ENCODE measurements at places on chromosomes 12 and 14.
A peak's percentile ranks its signal among the peaks of the same experiment; 100 is the strongest.

GRCh38 chr12:334125-334524, 55.0 kb downstream of the KDM5A start:
- DNase-seq: no peak

GRCh38 chr12:1656902-1657301, 27.9 kb downstream of the WNT5B start:
- peak; percentile 19 for DNase-seq

- no peak for DNase-seq
These were observed 324.2 kb downstream of the ZFP36L1 start for GRCh38 chr14:68468437-68469207.

DNA sequence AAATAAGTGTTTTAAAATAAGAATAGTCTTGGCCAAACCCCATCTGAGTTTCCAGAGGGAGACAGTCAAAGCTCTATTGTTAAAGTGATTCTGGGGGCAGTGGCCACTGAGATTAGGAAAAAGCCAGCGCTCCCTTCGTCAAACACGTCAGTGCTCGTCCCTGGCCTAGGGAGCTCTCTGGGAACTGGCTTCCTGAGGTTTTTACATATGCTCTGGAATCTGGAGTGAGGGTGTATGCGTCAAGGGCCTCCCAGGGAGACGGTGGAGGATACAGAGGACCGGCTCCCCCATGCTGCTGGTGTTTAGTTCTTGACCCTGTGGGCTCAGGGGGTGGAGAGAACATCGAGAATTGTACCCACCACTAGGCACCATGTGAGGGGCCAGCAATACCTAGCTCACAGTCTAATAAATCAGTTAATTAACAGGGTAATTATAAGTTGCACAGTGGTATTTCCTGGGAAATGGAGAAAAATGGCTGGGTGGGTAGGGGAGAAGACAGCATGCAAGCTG, 87.0 kb downstream of the SLC25A47 start:
- peak; percentile 74 for DNase-seq

DNA sequence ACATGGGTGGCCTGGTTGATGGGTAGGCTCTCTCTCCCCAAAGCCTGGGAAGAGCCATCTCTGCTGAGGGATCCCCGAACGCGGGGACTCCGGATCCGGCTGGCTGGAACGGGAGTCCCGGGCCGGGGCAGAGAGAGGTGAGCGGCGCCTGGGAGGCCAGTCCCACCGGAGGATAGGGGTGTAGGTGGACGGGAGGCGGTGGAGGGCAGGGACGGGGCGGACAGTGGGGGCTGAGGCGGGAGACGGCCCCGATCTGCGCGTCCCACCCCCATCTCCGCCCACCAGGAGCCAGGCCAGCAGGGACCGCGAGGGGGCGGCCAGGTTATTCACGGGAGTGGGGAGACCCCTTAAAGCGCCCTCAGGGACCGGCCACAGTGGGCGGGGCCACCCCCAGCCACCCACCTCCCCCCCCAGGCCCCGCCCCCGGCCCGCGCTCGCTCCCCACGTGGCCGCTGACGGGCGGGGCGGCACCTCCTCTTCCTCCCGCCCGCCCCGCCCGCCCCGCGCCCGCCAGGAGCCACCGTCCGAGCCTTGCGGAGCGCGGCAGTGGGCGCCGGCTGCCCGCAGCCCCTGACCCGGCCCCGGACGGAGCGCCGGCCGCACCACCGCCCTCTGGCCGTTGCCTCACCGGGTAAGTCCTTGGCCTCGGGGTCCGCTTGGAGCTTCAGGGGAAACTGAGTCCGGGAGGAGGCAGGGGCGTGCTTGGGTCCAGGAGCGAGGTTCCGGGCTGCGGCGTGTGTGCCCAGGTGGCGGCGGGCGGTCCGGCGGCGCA, at the start of gene INF2:
Gene INF2 (plus strand): TSS at position 510 of the 772 bp plus-strand sequence. CDS start 11,748 bp downstream, outside the sequence.
- peak; percentile 99 for DNase-seq

DNA sequence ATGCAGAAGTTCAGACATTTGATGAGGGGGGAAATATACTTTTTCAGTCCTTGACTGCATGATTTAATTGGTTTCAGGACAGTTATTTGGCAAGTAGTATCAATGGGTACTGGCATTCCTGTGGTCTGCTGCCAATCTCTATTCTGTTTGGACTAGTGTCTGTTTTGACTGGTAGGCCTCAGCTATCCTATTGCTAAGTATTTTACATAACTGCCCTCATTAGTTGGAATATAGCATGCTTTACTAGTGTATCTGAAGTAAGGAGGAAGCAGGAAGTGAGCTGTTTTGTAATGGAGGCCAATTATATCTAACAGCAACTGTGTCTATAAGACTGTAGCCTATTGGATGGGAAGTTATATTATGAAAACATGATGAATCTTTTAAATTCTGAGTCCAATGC, 104.3 kb downstream of the FLRT2 start:
- no peak for DNase-seq

DNA sequence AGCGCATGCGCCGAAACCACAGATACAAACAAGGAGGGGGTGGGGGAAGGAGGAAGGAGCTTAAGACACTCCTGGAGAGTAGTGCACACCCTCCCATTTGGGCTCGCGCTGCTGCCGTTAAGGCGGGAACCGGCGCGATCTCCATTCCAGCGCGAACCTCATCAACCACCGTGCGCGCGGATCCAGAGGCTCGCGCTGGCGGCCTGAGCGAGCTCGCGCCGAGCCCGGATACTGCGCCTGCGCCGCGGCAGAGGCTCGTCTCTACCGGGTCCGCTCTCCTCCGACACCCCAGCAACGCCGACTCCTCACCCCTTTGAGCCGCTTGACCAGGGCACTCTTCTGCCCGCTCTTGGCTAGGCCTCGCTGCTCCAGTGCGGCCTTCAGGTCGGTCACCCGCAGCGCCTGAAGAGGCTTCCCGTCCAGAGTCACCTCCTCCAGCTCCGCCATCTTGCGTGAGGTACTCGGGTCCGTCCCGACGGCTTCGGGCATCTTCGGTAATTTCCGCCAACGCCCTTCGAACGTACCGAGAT, at the start of gene ACIN1:
Gene ACIN1 (minus strand): TSS at position 471 of the 530 bp plus-strand sequence. CDS start 24 bp downstream, at position 447.
- peak; percentile 89 for DNase-seq

Data from H7 (cell line).